ENCODE measurements at places on chromosomes 12 and 14.

DNA sequence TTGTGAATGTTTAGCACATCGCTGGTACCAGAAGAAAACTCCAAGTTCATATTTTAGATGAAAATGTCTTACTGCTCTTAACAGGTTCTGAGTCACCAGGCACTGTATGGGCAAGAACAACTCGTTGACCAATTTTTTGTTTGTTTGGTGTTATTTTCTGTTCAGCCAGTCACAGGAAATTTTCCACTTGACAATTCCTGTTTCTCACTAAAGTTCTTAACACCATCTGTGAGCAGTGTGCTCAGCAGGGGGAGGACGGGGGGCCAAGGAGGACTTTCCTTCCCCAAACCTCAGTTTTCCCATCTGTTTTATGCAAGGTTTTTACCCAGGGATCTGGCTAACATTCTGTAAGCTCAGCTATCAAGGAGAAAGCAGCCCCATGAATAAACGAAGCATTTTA lies 3.0 kb downstream of the NUAK1 start:
- H3K27me3 ChIP-seq, result peaks cover 52% of the 10 kb centered on the region
- H3K4me1 ChIP-seq, result peaks cover 3% of the 10 kb centered on the region
- DNase-seq, result no peak
- H3K4me3 ChIP-seq, result no peak overlapping the region

DNA sequence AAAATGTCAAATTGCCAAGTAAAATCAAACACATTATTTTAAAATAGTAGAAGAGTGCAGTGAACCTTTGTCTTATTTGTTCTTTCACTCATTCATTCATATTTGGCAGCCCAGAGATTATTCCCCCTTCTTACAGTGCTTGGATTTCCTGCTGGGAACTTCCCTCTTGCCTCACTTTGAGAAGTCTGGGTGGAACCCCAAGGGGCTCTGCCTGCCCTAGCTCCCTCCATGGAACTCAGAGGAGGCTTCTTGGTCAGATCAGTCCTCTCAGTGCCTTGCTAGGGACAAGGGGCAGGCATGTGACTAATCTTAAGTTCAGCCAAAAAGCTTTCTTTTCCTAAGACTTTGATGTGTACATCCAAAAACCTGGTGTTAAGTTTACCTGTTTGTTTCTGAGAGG lies 84.7 kb upstream of the OVCH1 start:
- no peak overlapping the region for H3K4me3 ChIP-seq
- no peak for DNase-seq
- H3K27ac ChIP-seq, result no peak overlapping the region
- no peaks in the 10 kb centered on the region for H3K4me1 ChIP-seq

GRCh38 chr12:106845902-106846301 lies 71.4 kb downstream of the RIC8B start:
- peaks cover 7% of the 10 kb centered on the region for H3K36me3 ChIP-seq
- no peak for DNase-seq
- no peak overlapping the region for H3K27ac ChIP-seq
- peaks cover 11% of the 10 kb centered on the region for H3K4me1 ChIP-seq
- H3K27me3 ChIP-seq, result no peaks in the 10 kb centered on the region

GRCh38 chr12:51374361-51374760 lies 16.8 kb downstream of the GALNT6 start:
- H3K27ac ChIP-seq, result no peak overlapping the region
- H3K4me3 ChIP-seq, result no peak overlapping the region

- H3K4me3 ChIP-seq, result no peak overlapping the region
- H3K36me3 ChIP-seq, result no peaks in the 10 kb centered on the region
- no peak overlapping the region for H3K27ac ChIP-seq
- peaks cover 7% of the 10 kb centered on the region for H3K27me3 ChIP-seq
Observed at GRCh38 chr12:69024413-69024812, 91.4 kb upstream of the CPM start.

DNA sequence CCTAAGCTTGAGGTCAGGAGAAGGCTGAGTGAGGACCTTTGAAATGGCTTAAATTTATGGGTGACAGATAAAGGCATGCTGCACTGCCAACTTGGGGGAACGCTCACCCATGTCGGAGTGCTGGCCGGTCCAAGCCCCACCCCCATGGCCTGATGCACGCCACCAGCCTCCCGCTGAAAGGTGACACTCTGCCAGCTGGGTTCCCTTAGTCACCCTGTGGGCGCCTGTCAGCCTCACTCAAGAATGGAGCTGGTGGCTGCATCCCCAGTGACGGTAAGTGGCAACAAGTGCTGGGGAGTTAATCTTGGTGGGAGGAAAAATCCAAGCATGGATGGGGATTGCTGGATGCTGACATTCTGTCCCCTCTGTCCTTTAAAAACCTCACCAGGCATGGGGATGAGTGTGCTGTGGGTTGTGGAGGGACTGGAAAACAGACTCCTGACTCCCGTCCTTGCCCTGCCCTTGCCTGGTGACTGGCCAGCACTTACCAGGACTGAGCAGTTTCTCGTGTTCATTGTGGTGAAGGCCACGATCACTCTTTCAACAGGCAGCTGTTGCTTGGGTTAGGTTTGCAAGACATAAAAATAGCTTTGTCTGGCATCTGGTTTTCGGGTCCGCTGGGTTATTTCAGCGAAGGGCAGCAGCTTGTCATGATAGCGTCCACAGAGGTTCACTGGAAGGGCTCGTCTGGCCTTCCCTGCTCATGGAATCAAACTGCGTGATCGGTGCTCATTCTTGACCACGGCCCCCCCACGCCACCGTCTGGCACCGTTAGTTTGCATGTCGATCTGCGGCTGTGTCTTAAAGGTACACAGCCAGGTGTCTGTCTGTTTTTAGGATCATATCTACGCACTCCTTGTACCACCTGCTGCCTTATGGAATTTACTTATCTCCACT lies 15.0 kb downstream of the ACACB start:
- H3K4me3 ChIP-seq, result no peak overlapping the region
- H3K4me1 ChIP-seq, result no peaks in the 10 kb centered on the region
- H3K36me3 ChIP-seq, result no peaks in the 10 kb centered on the region
- H3K27ac ChIP-seq, result no peak overlapping the region
- H3K27me3 ChIP-seq, result peaks cover 6% of the 10 kb centered on the region

DNA sequence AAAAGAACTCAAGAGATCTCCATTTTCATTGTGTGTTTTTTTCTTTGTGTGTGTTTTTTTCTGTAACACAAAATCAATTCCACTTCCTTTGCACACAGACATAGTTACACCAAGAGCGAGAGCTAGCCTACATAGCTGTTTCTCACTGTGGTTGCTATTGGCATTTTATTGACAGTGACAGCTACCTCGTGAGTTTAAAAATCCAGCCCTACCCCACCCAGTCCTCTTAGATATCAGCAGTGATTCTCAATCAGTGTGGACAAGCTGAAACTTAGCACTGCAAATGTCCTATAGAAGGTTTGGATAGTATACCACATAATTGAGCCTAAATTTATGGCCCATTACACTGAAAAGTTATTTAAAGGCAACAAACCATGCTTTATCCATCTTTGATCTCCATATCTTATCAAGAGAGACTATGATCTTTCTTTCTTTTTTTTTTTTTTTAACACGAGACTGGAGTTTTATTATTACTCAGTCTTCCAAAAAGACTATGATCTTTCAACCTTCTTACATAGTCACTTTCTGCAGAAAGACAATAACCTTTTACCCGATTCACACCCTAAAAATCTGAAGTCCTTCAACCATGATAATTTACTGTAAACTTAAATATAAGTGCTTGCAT lies 46.8 kb downstream of the ATP2B1 start:
- H3K27me3 ChIP-seq, result no peaks in the 10 kb centered on the region
- no peaks in the 10 kb centered on the region for H3K36me3 ChIP-seq
- peaks cover 28% of the 10 kb centered on the region for H3K4me1 ChIP-seq

GRCh38 chr12:120209851-120210250 lies 8.9 kb upstream of the RPLP0 start:
- H3K4me1 ChIP-seq, result no peaks in the 10 kb centered on the region
- H3K36me3 ChIP-seq, result peaks cover 34% of the 10 kb centered on the region
- H3K27me3 ChIP-seq, result no peaks in the 10 kb centered on the region
- no peak overlapping the region for H3K27ac ChIP-seq

DNA sequence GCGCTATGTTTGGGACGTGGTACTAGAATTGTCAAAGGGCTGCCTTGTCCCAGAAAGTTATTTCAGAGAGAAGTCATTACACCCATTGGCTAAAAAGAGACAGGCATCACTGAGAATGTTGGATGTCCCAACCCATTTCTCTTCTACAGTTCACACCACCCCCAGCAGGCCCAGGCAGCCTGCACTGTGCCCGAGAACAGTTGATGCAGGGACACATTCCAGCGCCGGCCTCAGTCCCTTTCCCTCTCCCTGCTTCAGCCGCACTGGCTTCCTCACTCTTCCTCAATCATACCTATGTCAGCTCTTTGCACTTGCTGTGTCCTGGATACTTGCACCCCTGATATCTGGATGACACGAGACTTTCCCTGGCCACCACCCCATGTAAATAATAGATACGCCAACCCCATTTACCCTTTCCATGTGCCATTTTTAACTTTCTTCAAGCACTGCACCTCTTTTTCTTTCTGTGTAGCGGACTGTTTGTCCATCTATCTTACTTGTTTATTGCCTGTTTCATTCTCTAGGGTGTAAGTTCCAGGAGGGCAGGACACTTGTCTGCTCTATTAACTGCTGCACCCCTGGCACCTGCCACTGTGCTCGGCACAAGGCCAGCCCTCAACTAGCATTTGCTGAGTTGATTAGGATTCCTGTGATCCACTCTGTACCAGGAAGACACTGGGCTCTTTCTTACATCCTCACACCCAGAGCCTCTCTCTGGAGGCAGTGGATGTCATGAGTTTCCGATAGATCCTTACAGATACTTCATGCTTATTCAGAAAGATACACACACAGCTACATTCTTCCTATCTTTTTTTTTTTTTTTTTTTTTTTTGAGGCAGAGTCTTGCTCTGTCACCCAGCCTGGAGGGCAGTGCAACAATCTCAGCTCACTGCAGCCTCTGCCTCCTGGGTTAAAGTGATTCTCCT lies 76.6 kb upstream of the CEP83 start:
- H3K4me3 ChIP-seq, result no peak overlapping the region
- peaks cover 6% of the 10 kb centered on the region for H3K27me3 ChIP-seq
- H3K4me1 ChIP-seq, result peaks cover 8% of the 10 kb centered on the region
- no peak overlapping the region for H3K27ac ChIP-seq

GRCh38 chr12:65657635-65658034 lies 166.6 kb upstream of the HMGA2 start:
- no peak overlapping the region for H3K27ac ChIP-seq
- H3K4me3 ChIP-seq, result no peak overlapping the region
- H3K27me3 ChIP-seq, result peaks cover 23% of the 10 kb centered on the region
- H3K4me1 ChIP-seq, result peaks cover 15% of the 10 kb centered on the region

GRCh38 chr14:22565391-22565945 lies 23.6 kb downstream of the DAD1 start:
- H3K4me3 ChIP-seq, result peak overlapping the region; percentile 63
- no peaks in the 10 kb centered on the region for H3K27me3 ChIP-seq
- peaks cover 83% of the 10 kb centered on the region for H3K4me1 ChIP-seq
- peak overlapping the region; percentile 98 for H3K27ac ChIP-seq
- peaks cover 61% of the 10 kb centered on the region for H3K36me3 ChIP-seq

DNA sequence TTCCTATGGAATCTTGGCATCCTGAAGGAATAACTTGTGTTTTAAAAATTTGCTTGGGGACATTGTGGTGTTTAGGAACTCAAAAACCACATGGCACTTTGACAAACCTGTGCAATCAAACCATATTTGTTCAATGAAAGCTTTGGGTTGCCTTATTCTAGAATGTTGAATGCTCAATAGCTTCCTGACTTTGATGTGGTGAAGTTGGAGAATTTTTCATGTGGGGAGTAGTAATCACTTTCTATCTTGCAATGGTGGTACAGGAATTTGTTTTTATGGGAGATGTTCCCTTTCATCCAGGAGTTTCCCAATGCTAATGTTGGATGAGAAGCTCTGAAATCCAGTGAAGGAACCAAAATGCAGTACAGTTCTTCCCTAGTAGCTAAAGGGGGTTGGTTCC lies 42.2 kb upstream of the LDHB start:
- no peak for DNase-seq
- no peaks in the 10 kb centered on the region for H3K36me3 ChIP-seq
- H3K4me3 ChIP-seq, result no peak overlapping the region
- H3K27me3 ChIP-seq, result peaks cover 5% of the 10 kb centered on the region
- peaks cover 6% of the 10 kb centered on the region for H3K4me1 ChIP-seq
- no peak overlapping the region for H3K27ac ChIP-seq

DNA sequence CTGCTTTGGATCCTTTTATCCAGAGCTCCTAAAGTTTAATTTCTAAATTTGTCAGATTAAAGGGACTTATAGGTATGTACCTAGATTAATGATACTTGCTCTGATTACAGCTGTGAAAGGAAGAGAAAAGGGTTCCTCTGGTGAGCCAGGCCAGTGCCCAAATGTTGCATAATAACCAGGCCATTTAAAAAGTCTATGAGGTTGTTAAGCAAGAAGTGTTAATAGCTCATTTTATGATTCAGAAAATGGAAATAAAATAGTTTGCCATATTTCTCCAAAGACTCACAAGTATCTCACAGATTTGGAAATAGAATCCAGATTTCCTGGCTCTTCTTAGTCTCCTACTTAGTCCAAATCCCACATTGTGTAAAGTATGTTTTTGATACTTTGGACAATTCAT lies 67.6 kb downstream of the SLC38A6 start:
- no peak overlapping the region for H3K4me3 ChIP-seq
- H3K27me3 ChIP-seq, result no peaks in the 10 kb centered on the region
- no peak overlapping the region for H3K27ac ChIP-seq
- DNase-seq, result no peak
- peaks cover 2% of the 10 kb centered on the region for H3K4me1 ChIP-seq
- peaks cover 5% of the 10 kb centered on the region for H3K36me3 ChIP-seq

- DNase-seq, result no peak
- peaks cover 41% of the 10 kb centered on the region for H3K4me1 ChIP-seq
- H3K4me3 ChIP-seq, result no peak overlapping the region
Observed at GRCh38 chr12:116245189-116245588, 32.3 kb downstream of the MED13L start.

GRCh38 chr14:68198713-68199495 lies 379.3 kb downstream of the RAD51B start:
- H3K27ac ChIP-seq, result no peak overlapping the region
- DNase-seq, result no peak
- H3K4me1 ChIP-seq, result peaks cover 19% of the 10 kb centered on the region
- no peak overlapping the region for H3K4me3 ChIP-seq
- H3K36me3 ChIP-seq, result no peaks in the 10 kb centered on the region

GRCh38 chr12:10366875-10367274 lies 23.0 kb downstream of the KLRK1 start:
- H3K27ac ChIP-seq, result no peak overlapping the region
- no peak for DNase-seq
- peaks cover 19% of the 10 kb centered on the region for H3K27me3 ChIP-seq
- H3K4me3 ChIP-seq, result no peak overlapping the region
- H3K4me1 ChIP-seq, result peaks cover 7% of the 10 kb centered on the region
- peaks cover 4% of the 10 kb centered on the region for H3K36me3 ChIP-seq

- no peaks in the 10 kb centered on the region for H3K36me3 ChIP-seq
- H3K27me3 ChIP-seq, result peaks cover 3% of the 10 kb centered on the region
- no peak for DNase-seq
- no peaks in the 10 kb centered on the region for H3K4me1 ChIP-seq
- H3K27ac ChIP-seq, result no peak overlapping the region
Observed at GRCh38 chr12:91507754-91508153, 325.1 kb upstream of the DCN start.

Measured in activated T-helper 2 cell treated with anti-CD3 and anti-CD28 coated beads, Interferon-gamma antibody, Interleukin-2, Interleukin-4, amounts not matched to agents 10 μg/mL and 5 μg/mL and 100 μg/mL, durations not matched to agents 14 hours and 24 hours and 36 hours (primary cell).